Hindlimb muscle (tissue), 1 donor: ENCODE measurements at places on chromosomes 4 and X. TPM values are rescaled to one million over a fixed set of nuclear protein-coding genes. Genes with fewer than 3 reads are reported as not detected.
A peak's percentile ranks its signal among the peaks of the same experiment; 100 is the strongest.

- no peak for DNase-seq
Measured at GRCh38 chrX:114097427-114097826, 486.5 kb upstream of the HTR2C start.

DNA sequence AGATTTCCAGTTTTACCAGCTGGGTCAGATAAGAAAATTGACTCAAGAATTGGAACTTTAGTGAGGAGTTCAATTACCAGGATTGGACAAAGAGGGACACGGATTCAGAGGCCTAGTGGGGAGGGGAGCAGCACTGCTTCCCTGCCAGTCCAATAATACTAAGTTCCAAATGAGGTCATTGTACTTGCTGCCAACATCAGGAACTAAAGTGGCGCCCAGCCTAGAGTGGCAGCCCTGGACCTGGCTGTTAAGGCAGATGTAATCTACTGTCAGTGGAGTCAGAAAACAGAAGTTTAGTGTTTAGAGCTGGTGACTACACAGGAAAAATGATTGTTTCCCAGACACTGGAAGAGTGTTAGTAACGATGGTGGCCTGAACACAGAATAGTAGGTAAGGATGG lies 42.7 kb upstream of the RAPGEF2 start:
- DNase-seq = no peak

- DNase-seq = no peak
Measured at GRCh38 chr4:176792326-176793059, at the start of gene VEGFC. VEGFC (minus strand) TSS chr4:176792922; CDS start chr4:176792311, 611 bp downstream.

GRCh38 chr4:184337907-184338306 lies 120.2 kb upstream of the ENPP6 start:
- DNase-seq = no peak

DNA sequence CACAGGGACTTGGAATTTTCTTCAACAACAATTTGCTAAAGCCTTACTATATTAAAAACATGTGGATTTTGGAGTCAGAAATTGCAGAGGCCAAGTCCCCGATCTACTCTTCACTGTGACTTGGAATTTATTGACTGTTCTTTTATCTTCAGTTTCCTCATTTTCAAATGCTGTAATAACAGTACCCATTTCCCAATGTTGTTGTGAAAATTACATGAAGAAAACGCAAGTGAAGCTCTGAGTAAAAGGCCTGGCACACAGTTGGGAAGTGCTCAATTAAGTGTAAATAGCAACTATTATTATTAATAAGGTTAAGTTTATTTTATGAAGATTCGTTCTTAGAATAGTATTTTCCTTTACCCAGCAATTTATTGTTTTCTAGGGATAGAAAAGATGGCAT lies 15.7 kb downstream of the STBD1 start:
- DNase-seq = no peak

GRCh38 chr4:69713593-69713992 lies 46.8 kb downstream of the SULT1B1 start:
- no peak for DNase-seq

DNA sequence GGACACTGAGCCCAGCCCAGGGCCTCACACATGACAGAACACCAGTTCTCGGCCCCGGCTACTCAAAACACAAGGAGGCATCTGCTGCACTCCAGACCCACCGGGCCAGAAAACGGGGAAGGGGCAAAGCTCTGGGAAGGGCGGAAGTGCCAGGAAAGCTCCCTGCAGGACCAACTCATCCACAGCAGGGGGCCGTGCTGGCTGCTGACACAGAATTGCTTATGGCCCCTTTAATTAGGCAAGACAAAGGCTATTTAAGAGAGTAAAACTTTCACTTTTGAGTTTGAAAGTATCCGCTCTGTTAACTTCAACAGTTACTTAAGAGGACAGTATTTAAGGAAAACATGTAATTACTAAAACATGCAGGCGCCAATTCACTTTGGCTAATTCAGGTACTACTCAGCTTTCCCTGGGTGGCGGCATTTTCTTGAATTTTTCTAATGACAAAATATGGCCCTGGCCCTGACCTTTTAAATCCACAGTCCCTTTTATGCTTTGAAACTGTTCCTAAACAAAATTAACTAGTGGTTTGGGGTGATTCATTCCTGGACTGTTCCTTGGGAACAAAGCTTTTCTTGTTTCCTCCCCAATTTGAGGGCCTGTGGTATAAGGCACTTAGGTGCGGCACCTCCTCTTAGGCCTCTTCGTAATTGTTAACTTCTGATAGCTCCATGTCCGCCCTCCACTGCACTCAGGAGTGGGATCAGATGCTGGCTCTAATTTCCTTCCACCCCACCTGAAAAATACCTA lies 40.4 kb downstream of the NSG1 start:
- DNase-seq = no peak

GRCh38 chrX:40897718-40898270 lies 162.5 kb upstream of the MED14 start:
- no peak for DNase-seq

DNA sequence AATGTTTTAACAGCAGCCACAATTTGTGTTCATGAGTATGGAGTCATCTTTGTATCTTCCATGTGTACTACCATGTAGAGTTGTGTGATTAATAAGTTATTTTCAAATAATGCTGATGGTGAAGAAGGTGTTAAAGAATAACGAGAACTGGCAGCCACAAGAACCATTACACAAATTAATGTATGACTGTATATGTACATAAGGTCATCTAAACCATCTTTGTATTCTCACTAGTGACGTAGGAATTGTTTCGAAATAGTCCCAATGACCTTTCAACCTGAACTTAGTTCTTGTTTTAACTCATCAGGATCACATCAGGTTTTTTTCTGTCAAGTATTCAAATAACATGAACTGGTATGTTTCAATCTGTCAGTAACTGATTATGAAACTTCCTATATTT lies 48.3 kb upstream of the NOCT start:
- no peak for DNase-seq

DNA sequence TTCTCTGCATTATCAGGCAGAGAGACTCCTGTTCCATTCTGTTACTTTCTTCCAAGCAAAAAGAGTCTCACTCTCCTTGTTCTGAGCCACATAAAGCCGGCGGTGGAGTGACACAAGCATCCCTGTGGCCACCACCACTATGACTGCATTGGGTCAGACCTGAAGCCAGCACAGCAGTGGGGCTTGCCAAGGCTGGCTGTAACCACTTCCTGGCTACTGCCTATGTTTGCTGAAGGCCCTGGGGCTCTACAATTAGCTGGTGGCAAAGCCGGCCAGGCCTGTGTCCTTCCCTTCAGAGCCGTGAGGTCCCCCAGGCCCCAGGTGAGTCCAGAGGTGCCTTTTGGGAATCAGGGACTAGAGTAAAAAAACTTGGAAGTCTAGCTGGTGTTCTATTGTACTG lies 31.8 kb downstream of the PLAC8 start:
- no peak for DNase-seq

DNA sequence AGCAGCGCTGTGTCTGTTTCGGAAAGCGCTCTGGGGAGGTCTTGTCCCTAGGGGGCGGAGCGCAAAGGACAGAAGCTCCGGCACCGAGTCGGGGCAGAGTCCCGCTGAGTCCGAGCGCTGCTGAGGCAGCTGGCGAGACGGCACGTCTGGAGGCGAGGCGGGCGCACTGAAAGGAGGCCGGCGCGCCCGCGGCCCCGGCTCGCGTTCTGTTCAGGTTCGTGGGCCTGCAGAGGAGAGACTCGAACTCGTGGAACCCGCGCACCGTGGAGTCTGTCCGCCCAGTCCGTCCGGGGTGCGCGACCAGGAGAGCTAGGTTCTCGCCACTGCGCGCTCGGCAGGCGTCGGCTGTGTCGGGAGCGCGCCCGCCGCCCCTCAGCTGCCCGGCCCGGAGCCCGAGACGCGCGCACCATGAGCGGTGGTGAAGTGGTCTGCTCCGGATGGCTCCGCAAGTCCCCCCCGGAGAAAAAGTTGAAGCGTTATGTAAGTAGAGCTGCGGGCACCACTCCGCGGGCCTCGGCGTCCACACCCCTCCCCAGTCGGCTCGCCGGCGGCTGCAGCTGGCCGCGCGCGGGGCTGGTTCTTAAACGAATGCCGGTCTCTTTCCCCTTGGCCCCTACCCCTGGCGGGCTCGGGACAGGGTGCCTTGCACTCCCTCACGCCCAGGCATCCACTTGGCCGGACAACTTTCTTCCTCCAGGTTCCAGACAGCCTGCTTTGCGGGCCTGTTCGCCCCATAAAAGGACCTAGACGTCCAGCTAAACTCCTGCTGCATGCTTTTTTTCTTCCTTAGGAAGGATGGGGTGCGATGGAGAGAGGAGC lies at the start of gene GAB1:
Gene GAB1, plus strand, starts transcription at position 96 of the 819 bp plus-strand sequence. Its CDS starts 313 bp downstream, at position 409.
- DNase-seq = peak; percentile 75

GRCh38 chrX:143027275-143027674 lies 1.5 kb downstream of the SPANXN4 start:
- no peak for DNase-seq

GRCh38 chr4:83180431-83180968 lies 66.0 kb upstream of the PLAC8 start:
- DNase-seq = no peak

DNA sequence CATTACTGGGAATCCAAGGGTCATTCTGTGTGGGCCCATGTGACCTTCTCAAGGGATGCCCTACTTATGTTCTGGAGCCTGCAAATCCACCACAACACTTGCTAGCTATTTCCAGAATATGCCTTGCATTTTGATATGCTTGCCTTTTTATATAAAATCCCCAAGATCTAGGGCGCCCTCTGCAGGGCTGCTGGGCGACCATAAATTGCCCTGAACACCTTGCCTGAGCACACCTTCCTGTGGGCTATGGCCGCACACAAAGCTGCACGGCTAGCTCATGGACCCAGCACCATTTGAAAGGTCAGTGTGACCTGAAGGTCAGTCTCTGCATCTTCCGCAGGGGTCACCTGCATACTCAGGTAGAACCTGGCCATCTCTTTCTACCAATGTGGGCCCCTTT lies 311.7 kb downstream of the NLGN4X start:
- no peak for DNase-seq

- DNase-seq = no peak
Measured at GRCh38 chr4:84579403-84579776, 3.5 kb upstream of the CDS1 start.

GRCh38 chr4:3511187-3511586 lies 21.0 kb downstream of the LRPAP1 start:
- DNase-seq = no peak

GRCh38 chr4:98686847-98687246 lies 28.4 kb upstream of the TSPAN5 start:
- DNase-seq = no peak

DNA sequence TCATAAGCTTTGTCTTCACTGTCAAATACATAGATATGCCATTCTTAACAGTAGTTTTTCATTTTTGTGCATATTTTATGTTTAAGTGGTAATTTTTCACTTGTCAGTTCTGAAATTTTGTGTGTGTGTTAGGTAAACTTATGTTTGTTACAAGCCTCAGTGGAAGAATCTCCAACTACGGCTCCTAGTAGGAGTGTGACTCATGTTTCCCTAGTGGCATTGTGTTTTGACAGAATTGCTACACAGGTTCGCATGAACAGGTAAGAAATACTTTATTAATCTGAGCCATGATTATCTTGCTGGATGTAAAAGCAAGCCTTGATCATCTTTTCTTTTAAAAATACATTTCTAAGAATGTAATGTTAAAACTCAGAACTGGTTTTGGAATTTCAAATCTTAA lies 94.4 kb downstream of the BLTP1 start:
- no peak for DNase-seq

DNA sequence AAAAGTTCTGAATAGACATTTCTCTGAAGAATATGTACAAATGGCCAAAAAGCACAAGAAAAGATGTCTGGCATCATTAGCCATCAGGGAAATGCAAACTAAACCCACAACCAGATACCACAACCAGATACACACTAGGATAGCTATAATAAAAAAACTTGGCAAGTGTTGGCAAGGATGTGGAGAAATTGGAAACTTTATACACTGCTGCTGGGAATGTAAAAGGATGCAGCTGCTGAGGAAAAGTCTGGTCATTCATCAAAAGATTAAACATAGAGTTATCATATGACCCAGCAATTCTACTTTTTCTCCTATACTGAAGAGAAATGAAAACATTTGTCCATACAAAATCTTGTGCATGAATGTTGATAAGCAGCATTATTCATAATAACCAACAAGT lies 92.3 kb downstream of the UCHL1 start:
- DNase-seq = no peak

- no peak for DNase-seq
Measured at GRCh38 chrX:110399497-110399896, 40.8 kb downstream of the RTL9 start.

- DNase-seq = no peak
Measured at GRCh38 chrX:154380153-154380552, 1.1 kb downstream of the EMD start.

- no peak for DNase-seq
Measured at GRCh38 chr4:37528166-37528885, 157.8 kb downstream of the RELL1 start.

- no peak for DNase-seq
Measured at GRCh38 chr4:3335982-3336381, 43.2 kb downstream of the RGS12 start.

- no peak for DNase-seq
Measured at GRCh38 chr4:83093060-83093640, 21.4 kb downstream of the PLAC8 start.

GRCh38 chr4:67922697-67923096 lies 38.9 kb upstream of the TMPRSS11D start:
- no peak for DNase-seq

- DNase-seq = no peak
Measured at GRCh38 chr4:146029147-146029546, 90.5 kb upstream of the ZNF827 start.

DNA sequence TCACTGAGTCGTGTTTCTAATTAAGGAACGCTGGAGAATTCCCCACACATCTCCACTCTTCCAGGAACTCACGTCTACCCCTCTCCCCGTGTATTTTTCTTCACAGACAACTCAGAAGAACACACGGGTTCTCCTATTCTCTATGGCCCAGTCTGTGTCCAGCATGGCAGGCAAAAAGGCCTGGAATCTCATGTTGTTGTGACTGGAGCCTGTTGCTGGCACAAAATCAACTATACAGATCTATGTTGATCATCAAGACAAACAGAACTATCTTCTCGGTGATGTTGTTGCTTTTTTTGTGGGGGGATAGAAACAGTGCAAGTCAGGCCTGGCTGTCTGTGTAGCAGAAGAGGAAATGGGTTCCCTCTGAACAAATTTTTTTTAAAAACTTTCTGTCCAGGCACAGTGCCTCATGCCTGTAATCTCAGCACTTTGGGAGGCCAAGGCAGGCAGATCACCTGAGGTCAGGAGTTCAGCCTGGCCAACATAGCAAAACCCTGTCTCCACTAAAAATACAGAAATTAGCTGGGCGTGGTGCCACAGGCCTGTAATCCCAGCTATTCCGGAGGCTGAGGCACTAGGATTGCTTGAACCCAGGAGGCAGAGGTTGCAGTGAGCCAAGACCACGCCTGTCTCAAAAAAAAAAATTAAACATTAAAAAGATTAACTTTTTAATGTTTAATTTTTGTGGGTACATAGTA lies 50.5 kb upstream of the CBR4 start:
- DNase-seq = no peak

Gene TRIML2
- polyA plus RNA-seq = not detected

Gene SUPT20HL2
- 0.18 TPM for polyA plus RNA-seq

Gene PNMA6F
- not detected for polyA plus RNA-seq

Gene PRKG2
- 0.40 TPM for polyA plus RNA-seq

Gene TECRL
- 65.5 TPM for polyA plus RNA-seq

Gene PABPC1L2A
- polyA plus RNA-seq = not detected

Gene ZBED1
- 29.1 TPM for polyA plus RNA-seq

Gene IL13RA2
- not detected for polyA plus RNA-seq

Gene CXCL1
- polyA plus RNA-seq = not detected

Gene MAGEE2
- polyA plus RNA-seq = 0.35 TPM

Gene GAGE1
- polyA plus RNA-seq = not detected

Gene TBC1D14
- 46.0 TPM for polyA plus RNA-seq
